ENCODE measurements at places on chromosomes 3 and 15.

GRCh38 chr15:60949039-60949977, 279.8 kb downstream of the RORA start:
- DNase-seq = no peak

DNA sequence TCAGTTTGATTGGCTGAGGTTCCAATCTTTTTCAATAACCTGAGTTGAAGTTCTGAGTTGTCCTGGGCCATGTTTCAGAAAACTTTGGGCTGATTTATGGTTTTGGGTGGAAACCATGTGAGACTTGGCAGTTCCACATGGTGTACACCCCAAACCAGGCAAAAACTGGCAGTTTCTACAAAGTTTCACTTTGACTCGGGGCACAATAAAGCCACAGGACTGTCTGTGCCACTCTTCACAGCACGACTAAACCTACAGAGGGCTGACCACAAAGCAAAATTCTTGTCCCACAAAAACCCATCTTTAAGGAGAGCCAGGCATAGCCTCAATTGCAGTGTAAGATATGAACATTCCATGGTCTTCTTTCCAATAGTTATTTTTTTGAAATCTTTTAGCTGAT, 155.0 kb downstream of the DUT start:
- DNase-seq = peak; percentile 69

- DNase-seq = no peak
Observed at GRCh38 chr15:73442421-73442820, 543 bp upstream of the REC114 start.

- no peak for DNase-seq
Observed at GRCh38 chr15:98795980-98796379, 147.6 kb downstream of the IGF1R start.

GRCh38 chr3:34263101-34263621, 464.7 kb downstream of the PDCD6IP start:
- no peak for DNase-seq

DNA sequence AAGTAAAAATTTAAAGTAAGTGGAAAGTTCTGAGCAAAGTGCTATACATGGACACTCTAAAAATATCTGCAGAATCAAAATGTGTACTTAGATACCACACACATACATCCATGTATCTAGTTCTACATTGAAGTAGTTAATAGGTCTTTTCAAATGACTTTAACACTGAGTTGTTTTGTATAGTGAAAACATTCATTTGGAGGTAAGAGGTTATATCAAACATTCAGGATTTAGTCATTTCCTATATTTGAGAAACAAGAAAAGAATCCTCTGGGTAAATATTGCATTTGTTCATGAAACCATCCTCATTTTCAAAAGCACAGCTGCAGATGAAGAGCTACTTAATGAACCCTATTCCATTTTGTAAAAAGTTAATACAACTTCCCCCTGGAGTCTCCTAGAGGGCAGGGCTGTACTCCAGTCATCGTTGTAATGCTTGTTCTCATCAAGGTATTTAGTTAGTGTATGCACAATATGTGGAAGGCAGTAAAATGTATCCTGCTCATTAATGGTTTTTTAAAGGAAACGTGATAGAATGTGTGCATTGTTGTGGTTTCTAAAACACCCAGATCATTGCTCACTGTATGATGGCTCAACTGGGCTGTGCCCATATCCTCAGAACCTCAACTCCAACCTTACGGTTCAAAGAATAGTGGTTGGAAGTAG, 26.2 kb downstream of the ARPP21 start:
- DNase-seq = no peak

DNA sequence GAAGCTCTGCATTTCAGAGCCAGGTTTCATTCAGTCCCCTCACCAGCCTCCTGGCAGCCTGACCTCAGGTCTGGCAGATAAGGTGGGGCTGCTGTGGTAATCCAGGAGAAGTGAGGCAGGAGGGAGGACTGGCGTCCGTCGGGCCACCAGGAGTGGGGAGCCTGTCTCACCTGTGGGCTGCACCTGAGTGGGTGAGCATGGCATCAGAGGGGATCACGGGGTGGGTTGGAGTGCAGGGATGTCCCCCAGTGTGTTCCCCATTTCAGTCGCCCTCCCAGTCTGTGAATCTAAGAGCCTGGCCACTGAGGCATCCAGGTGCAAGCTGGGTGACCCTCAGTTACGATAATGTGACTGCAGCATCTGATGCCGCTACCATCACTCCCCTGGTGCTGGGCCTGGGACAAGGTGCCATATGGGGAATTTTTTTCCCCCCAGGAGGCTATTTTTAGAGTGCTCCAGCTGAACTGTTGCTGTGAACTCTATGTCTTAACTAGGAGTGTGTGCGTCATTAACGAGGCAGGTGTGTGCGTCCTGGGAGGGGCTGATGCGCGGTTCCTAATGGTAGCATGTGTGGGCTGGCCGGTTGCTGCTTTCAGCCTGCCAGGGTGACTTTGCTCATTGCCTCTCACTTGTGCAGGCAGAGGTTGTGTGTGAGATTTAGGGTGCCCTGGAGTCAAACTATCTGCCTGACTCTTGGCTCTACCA, 165.2 kb downstream of the SLCO3A1 start:
- DNase-seq = no peak

- DNase-seq = peak; percentile 77
Observed at GRCh38 chr15:82571722-82572222, 31.5 kb upstream of the RPS17 start.

- no peak for DNase-seq
Observed at GRCh38 chr3:57031631-57032541, 28.6 kb upstream of the SPATA12 start.

GRCh38 chr15:51375966-51376640, 34.6 kb downstream of the GLDN start:
- peak; percentile 40 for DNase-seq

GRCh38 chr15:53323191-53323590, 436.3 kb downstream of the WDR72 start:
- no peak for DNase-seq

DNA sequence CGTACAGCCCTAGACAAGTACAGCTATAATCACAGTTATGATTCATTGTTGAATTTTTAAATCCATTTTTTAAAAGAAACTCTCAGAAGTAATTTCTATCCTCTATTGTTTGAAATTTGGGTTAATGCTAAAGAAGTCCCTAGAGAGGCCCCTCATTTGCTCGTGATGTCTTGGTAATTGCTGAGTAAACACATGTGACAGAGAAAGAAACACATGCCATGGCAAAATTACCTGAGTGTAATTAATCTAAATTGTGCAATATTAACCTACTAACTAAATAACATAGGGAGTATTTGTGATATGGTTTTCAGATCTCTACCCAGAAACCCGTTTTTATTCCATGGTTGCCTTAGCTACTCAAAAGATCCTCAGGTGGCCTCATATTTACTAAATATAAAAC, 10.8 kb downstream of the NEK10 start:
- no peak for DNase-seq

- DNase-seq = no peak
Observed at GRCh38 chr3:59839810-59840515, 790.1 kb upstream of the CFAP20DC start.

DNA sequence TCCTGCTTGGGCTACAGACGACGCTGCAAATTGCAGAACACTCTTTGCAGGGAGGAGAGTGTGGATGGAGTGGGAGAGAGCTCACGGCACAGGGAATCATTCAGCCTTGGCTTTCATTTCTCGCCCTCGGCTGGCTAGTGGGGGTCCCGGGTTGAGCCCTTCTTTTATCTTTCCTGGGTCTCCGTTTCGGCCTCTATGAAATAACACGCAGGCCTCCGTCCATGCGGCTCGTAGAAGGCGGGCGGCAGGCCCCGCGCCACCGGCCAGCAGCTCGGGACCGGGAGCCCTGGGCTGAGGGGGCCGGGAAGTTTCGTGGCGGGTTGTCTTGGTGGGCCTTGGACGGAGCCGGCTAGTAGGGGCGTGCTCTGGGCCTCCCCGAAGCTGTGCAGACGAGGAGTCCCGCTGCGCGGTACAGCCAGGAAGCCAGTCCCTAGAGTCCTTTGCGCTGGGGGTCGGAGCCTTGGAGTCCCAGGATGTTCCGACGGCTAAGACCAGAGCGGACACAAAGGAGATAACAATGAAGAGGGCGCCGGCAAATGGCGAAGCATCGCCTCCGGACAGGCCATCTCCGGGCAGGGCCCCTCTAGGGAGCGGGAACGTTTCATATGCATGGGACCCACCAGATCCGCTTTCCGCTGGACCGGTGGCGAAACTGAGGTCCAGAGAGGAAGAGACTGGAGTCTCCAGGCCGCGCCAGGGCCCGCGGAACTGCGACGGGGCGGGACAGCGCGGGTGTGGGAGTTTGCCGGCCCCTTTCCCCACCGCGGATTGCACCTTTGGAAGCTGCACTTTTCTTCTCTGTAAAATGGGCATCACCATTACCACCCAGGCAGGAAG, 4.3 kb downstream of the RNU6-1 start:
- no peak for DNase-seq

GRCh38 chr15:93973287-93973686, 258.1 kb upstream of the MCTP2 start:
- no peak for DNase-seq

GRCh38 chr3:377158-377561, 180.6 kb downstream of the CHL1 start:
- DNase-seq = peak; percentile 13

- peak; percentile 61 for DNase-seq
Observed at GRCh38 chr3:189572249-189572648, 58.9 kb upstream of the TP63 start.

DNA sequence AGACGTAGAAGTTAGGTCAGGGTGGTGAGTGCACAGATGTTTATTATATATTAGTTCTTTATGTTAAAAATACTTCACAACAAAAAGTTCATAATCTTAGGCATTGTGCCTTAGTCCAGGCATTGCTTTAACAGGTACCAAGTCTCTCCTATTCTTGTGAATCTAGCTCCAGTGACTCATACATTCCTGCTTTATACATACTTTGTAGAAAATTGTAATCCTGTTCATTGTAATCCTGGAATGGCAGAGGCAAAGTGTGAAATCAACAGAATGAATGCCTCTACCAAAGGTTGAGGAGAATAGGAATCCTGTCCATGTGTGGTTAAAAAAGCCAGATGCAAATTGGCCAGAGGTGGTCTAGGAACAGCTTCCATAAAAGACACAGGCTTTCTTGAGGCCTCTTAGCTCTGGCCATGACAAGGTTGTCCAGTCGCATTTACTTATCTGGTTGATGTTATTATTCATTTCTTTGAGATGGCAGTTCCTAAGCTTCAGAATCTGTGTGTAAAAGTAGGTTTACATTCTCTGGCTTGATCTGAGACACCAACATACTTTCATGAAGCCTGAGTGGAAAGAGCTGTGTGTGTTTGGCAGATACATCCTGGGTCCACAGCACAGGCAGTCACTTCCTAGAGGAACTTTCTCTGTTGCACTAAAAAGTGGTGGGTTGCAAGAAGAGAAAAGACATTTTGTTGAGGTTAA, 109.0 kb downstream of the CDIN1 start:
- peak; percentile 42 for DNase-seq

GRCh38 chr3:112512320-112512719, 13.0 kb upstream of the BTLA start:
- DNase-seq = no peak

DNA sequence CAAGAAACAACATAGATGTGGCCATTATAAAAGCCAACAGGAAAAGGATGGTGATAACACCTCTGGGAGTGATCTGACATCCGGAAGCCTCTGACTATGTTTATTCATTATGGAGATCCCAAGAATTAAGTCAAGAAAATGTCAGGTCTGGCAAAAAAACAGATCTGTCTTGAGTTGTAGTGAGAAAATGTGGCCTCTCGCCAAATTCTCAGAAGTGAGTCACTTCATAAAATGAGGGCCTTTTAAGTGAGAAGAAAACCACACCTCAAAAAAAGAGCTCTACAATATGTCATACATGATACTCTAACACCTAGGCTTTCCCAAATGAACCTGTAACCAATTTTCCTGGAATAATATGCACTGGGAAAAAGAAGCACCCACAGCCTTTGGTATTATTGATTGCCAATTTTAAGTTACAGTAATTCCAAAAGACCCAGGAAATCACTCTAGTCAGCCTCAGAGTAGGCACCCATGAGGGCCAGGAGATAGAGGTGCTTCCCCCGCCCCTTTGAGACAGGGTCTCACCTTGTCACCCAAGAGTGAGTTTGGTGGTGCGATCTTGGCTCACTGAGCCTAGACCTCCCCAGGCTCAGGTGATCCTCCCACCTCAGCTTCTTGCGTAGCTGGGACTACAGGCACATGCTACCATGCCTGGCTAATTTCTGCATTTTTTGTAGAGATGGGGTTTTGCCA, 38.0 kb downstream of the CCR3 start:
- DNase-seq = peak; percentile 16

Data from AG10803 (cell line).